Central memory CD4-positive, alpha-beta T cell (primary cell): ENCODE measurements at places on chromosomes 13 and 19.

GRCh38 chr19:54164369-54165068 lies 5.0 kb upstream of the LENG1 start:
- peak; percentile 66 for DNase-seq

DNA sequence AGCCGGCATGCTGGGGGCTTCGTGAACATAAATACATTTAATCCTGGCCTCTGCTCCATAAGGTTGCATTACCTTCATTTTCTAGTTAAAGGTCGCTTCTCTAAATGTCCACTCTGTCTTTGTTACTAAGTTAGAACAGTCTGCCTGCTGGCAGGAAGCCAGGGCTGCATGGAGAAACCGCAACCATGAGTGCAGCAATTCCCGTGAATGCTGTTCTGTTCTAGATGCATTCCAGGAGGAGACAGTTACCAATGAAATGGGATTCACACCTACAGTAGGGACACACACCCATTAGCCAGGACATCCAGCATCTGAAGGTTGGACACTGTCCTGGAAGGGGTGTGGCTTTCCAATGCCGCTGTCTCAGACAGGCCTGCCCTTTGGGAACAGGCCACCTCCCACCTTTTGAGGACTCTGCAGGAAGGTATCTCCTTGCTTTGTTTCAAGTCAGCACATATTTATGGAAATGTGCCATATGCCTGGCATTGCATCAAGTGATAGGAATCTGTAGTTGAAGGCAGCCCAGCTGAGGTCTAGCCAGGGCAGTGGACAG lies 129.7 kb downstream of the SLC7A1 start:
- no peak for DNase-seq

GRCh38 chr13:109671919-109672318 lies 114.5 kb downstream of the IRS2 start:
- DNase-seq: no peak

DNA sequence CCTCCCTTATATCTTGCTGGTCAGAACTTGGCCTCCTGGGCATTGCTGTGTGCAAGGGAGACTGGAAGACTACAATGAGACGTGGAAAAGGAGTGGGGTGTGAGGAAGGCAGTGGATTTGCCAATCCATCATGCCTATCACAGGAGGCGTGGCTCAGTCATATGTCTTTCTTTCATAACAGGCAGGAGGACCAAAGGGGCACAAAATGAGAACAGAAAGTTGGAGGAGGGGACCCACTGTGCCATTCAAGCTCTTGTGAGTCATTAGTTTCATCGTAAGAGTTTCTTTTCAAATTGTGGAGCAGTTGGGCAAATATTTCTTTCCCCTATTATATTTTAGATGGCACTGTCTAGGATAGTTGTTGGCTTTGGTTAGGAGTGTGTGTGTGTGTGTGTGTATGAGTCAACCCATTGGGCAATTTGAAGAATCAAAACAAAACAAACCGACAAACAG lies 471.5 kb downstream of the TSHZ3 start:
- DNase-seq: no peak

DNA sequence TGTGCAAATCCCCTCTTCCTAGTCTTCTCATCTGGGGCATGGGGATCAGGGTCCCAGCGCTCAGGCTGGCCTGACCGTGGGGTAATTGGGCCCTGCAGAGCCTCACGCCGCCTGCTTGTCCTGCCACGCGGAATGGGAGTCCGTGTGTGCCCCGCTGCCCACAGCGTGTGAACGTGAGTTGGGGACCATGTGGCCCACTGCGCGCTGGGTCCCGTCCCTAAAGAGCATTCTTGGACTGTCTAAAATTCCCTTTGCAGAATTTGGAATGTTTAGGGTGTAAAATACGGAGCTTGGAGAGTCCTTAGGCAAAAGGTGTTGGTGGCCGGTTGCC lies 2.9 kb downstream of the TMPRSS9 start:
- DNase-seq: no peak

- DNase-seq: peak; percentile 48
These were observed 148.4 kb downstream of the KATNAL1 start for GRCh38 chr13:30158774-30159445.

- no peak for DNase-seq
These were observed 159.0 kb downstream of the USP12 start for GRCh38 chr13:27012482-27013197.

- DNase-seq: no peak
These were observed 851.0 kb upstream of the KLHL1 start for GRCh38 chr13:70959035-70959775.

DNA sequence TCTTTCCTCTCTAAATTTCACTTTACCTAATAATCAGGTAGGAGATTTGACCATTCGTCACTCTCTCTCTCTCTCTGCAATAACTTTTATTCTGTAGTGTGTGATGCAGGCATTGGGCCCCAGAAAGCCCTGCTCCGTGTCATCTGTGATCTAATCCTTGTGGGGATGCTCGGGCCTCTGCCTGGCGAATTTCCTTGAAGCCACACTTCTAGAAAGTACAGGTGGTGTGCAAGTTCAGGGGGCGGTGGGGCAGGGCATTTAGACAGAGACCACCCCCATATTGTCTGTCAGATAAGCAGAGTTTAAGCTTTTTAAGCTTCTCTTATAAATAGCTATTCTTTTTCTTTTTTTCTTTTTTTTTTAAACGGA lies 53.4 kb upstream of the GPR12 start:
- DNase-seq: no peak

- DNase-seq: no peak
These were observed 10.5 kb downstream of the NECTIN2 start for GRCh38 chr19:44856421-44857083.

DNA sequence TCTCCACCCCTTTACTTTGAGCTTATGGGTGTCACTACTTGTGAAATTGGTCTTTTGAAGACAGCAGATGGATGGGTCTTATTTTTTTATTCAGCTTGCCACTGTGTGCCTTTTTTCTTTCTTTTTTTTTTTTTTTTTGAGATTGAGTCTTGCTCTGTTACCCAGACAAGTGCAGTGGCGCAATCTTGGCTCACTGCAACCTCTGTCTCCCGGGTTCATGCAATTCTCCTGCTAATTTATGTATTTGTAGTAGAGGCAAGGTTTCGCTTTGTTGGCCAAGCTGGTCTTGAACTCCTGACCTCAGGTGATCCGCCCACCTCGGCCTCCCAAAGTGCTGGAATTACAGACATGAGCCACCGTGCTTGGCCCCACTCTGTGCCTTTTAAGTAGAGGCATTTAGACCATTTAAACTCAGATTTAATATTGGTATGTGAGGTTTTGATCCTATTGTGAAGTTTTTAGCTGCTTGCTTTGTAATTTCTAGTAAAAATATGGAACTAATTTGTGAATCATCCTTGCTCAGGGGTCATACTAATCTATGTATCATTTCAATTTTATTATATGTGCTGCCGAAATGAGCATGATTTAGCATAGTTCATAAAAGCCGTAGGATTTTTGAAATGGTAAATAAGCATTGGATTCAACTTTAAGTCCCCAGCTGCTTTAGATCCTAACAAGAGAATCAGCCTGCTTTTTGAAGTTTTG lies 584.5 kb downstream of the SLITRK1 start:
- DNase-seq: no peak

DNA sequence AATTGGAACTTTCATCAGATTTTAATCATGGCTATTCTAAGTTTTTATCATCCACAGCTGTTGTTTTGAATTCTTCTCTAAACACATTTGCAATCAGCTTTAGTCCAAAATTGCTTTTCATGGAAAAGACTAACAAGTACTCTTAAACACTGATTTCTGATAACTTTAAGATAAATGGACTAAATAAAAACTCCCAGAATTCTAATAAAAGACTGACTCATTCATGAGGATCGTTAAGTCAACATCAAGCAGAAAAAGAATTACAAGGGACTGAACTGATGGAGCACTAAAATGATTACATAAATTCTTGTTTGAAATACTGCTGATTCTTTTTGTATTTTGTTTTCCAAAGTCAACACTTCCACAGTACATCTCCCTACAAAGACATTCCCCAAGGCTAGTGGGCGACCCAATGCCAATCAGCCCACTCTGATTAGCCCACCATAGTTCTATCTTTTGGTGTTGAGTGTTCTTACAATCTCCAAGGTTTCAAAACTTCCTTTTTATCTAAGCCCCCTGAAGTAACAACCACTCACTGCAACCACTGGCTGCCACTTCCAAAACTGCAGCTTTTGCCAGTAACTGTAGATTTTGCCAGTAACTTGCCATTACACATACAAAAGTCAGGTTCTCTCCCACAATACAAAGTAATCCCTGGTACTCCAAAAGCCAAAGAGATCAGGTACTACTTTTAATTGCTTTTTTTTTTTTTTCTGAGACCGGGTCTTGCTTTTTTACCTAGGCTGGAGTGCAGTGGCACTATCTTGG lies 14.0 kb upstream of the NAA16 start:
- no peak for DNase-seq

DNA sequence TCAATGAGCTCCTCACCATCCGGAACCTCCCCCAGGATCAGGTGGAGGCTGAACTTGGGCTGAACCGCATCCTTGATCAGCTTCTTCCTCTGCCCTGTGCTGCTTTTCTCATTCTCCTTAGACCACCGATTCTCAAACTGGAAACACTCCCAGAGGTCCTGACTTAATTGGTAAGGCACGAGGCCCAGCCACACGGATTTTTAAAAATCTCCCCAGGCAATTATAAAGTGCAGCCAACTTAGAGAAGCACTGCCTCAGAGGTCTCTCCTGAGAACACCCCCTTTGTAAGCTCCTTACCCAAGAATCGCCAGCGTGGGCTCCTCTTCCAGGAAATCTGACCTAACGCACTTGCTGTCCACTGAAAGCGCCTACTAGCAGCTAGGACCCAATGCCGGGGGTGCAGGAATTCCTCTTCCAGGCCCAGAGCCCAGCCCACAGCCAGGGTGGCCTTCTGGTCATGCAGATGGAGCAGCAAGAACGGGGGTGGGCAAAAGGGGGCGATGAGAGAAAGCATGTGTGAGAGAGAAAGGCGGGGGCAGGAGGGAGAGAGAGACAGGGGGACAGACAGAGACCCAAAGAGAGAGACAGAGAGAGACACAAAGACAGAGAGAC lies 66.9 kb upstream of the CACNA1A start:
- no peak for DNase-seq

- no peak for DNase-seq
These were observed 1139.6 kb upstream of the PCDH9 start for GRCh38 chr13:68369739-68370138.

GRCh38 chr13:46339035-46339666 lies 47.9 kb downstream of the RUBCNL start:
- no peak for DNase-seq

GRCh38 chr13:65154661-65155447 lies 2075.3 kb downstream of the PCDH9 start:
- no peak for DNase-seq

DNA sequence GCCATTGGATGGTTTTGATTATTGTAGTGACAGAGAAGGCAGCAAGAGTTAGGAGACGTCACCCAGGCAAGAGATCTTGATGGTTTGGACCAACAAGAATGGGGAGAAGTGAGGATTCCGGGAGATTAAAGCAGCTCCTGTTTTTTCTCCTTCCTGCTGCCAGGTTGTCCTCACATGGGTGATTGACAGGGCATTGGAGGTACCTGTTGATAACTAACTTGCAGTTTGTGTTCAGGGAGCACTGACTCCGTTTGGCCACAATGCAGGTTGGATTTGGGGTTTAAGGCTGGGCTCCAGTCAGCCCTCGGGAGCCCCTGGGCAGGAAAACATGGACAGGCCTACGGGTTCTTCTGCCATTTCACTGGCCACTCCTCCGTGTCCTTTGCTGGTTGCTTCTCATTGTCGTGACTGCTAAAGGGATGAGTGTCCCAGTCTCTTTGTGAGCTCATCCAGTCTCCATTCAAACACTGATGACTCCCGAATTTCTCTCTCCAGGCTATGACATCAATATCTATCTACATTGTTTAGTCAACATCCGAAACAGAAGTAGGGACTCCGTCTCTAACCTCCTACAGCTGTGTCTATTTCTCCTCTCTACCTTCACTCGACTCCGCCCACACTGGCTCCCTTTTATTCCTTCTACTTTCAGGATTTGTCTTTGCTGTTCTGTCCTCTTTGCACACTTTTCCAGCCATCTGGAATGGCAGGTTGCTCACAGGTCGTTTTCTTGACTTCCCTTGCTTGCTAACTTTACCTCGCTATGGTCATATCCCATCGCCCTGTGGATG lies 1.3 kb upstream of the PTOV1 start:
- DNase-seq: no peak

- peak; percentile 33 for DNase-seq
These were observed 54.0 kb upstream of the ATP12A start for GRCh38 chr13:24625870-24626849.

GRCh38 chr19:8532225-8532624 lies 18.3 kb upstream of the ZNF414 start:
- DNase-seq: no peak

- no peak for DNase-seq
These were observed 42.5 kb upstream of the F7 start for GRCh38 chr13:113063091-113063491.

DNA sequence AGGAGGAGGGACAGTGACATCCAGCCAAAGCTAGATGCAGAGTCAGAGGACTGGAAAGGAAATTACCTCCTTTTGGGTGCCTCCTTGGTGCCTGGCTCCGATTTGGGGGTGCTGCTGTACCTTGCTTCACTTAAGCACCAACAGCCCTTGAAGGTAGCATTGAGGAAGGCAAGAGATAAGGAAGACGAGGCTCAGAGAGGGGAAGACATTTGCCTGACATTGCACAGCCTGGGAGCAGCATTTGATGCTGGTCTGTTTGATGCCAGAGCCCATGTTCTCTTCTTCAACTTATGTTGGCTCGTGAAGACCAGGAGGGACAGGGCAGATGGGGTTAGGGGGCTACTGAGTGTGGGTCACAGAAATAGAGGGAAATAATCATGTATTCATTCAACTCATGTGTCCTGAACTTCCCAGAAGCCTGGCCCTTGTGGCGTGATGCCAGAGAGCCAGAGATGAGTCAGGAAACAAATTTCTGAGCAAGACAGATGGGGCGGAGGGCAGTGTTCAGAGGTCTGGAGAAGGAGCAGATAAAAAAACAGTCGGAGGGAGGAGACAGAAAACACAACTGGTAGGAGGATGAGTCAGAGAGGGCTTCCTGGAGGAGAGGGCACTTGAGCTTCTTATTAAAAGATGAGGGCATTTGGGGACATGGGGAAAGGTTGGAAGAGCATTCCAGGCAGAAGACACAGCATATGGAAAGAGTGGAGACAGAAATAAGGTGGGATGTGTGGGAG lies 3.0 kb upstream of the C19orf81 start:
- no peak for DNase-seq
